ENCODE measurements at places on chromosomes 16 and 17. TPM values are rescaled to one million over a fixed set of nuclear protein-coding genes. Genes with fewer than 3 reads are reported as not detected.
A peak's percentile ranks its signal among the peaks of the same experiment; 100 is the strongest.

Gene DDX19B
- total RNA-seq: 17.5 TPM

Gene MYL4
- 61.9 TPM for total RNA-seq

Gene CACNG1
- not detected for total RNA-seq

Gene NTHL1
- 17.5 TPM for total RNA-seq

Gene NOD2
- not detected for total RNA-seq

Gene ITGB4
- total RNA-seq: 4.3 TPM

Gene KREMEN2
- total RNA-seq: 13.8 TPM

Gene NPIPB5
- 51.5 TPM for total RNA-seq

Gene UNC45B
- total RNA-seq: 0.24 TPM

GRCh38 chr17:32253117-32253611 lies 12.5 kb upstream of the RHBDL3 start:
- H3K36me3 ChIP-seq: no peaks in the 10 kb centered on the region
- no peaks in the 10 kb centered on the region for H3K27me3 ChIP-seq
- no peak overlapping the region for H3K4me3 ChIP-seq
- peak; percentile 70 for DNase-seq
- no peaks in the 10 kb centered on the region for H3K4me1 ChIP-seq

- no peaks in the 10 kb centered on the region for H3K27me3 ChIP-seq
- no peak overlapping the region for H3K4me3 ChIP-seq
- H3K4me1 ChIP-seq: no peaks in the 10 kb centered on the region
Measured at GRCh38 chr16:86410081-86410480, 100.2 kb upstream of the FOXF1 start.

GRCh38 chr17:77796176-77796860 lies 162.2 kb upstream of the TNRC6C start:
- H3K4me1 ChIP-seq: no peaks in the 10 kb centered on the region
- DNase-seq: no peak
- peaks cover 10% of the 10 kb centered on the region for H3K27me3 ChIP-seq
- no peak overlapping the region for H3K4me3 ChIP-seq

DNA sequence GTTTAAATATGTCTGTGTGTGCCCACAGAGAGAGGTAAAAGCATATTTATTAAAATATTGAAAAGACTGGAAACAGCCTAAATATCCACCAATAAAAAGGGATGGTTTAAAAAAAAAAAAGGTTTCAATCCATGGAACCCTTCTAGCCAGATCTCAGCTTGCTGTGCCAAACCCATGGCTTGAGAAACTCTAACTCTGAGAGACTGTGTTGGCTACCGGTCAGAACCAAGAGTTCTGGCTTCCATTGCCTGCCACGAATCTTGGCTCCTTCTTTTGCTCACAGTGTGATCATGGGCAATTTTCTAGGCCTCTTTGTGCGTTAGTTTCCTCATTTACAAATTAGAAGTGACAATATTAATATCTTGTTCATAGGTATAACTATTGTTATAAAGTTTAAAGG lies 201.3 kb upstream of the IRX3 start:
- no peak for DNase-seq
- H3K36me3 ChIP-seq: no peaks in the 10 kb centered on the region
- H3K4me1 ChIP-seq: no peaks in the 10 kb centered on the region
- no peak overlapping the region for H3K27ac ChIP-seq
- H3K27me3 ChIP-seq: no peaks in the 10 kb centered on the region

DNA sequence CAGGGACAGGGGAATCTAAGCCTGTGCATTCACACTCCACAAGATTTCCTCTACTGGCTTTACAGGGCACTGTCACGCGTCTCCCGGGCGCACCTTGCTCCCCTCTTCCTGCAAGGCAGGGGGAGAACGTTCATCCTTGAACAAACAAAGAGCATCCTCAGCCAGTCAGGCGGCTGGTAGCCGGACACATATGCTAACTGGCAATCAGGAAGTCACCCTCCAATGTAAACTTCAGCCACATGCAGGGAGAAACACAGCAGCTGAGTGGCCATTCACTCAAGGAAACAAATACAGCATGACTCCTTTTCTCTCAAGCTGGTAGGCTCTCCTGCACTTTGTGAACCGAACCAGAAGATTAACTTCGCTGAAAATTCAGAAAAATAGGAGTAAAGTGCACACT lies 10.8 kb upstream of the HSBP1 start:
- H3K4me1 ChIP-seq: no peaks in the 10 kb centered on the region
- no peaks in the 10 kb centered on the region for H3K27me3 ChIP-seq

DNA sequence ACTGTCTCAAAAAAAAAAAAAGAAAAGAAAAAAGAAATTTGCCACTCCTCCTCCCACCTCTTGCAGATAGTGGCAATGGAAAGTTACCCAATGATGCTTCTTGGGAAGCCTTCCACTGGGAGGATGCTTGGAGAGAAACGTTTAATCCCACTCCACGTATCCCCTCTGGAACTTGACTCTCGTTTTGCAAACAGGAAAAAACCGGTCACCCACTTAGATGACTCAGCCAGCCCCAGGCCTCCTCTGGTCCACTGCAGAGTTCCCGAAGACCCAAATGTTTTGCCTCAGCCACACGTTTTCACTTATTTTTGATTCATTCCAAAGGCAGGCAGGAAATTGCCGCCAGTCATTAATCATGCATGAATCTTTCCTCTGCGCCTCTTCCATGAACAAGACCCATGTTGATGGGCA lies 9.3 kb upstream of the TNFRSF17 start:
- no peak overlapping the region for H3K4me3 ChIP-seq
- H3K4me1 ChIP-seq: no peaks in the 10 kb centered on the region
- DNase-seq: no peak
- H3K36me3 ChIP-seq: no peaks in the 10 kb centered on the region
- no peak overlapping the region for H3K27ac ChIP-seq

GRCh38 chr17:45784293-45784740 lies at the start of gene CRHR1:
Gene CRHR1, plus strand, starts transcription at chr17:45784320. Its CDS starts 225 bp downstream, at chr17:45784545.
- peaks cover 38% of the 10 kb centered on the region for H3K27me3 ChIP-seq
- no peaks in the 10 kb centered on the region for H3K4me1 ChIP-seq
- no peaks in the 10 kb centered on the region for H3K36me3 ChIP-seq
- H3K27ac ChIP-seq: no peak within 1 kb of the TSS
- DNase-seq: no peak
- peak within 1 kb of the TSS; percentile 55 for H3K4me3 ChIP-seq

DNA sequence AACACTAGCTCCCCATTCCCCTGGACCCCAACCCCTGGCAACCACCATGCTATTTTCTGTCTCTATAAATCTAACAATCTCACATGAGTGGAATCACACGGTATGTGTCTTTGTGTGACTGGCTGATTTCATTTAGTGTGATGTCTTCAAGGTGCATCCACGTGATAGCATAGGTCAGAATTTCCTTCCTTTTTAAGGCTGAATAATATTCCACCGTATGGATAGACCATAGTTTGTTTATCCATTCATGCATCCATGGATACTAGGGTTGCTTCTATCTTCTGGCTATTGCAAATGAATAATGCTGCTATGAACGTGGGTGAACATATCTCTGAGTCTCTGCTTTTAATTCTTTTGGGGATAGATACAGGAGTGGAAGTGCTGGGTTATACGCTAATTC lies 43.9 kb downstream of the TMEM235 start:
- H3K4me1 ChIP-seq: peaks cover 48% of the 10 kb centered on the region
- H3K27me3 ChIP-seq: no peaks in the 10 kb centered on the region
- no peaks in the 10 kb centered on the region for H3K36me3 ChIP-seq

- no peaks in the 10 kb centered on the region for H3K36me3 ChIP-seq
- no peaks in the 10 kb centered on the region for H3K4me1 ChIP-seq
- DNase-seq: no peak
- H3K27ac ChIP-seq: no peak overlapping the region
Measured at GRCh38 chr17:31562376-31562840, 170.9 kb downstream of the RAB11FIP4 start.

DNA sequence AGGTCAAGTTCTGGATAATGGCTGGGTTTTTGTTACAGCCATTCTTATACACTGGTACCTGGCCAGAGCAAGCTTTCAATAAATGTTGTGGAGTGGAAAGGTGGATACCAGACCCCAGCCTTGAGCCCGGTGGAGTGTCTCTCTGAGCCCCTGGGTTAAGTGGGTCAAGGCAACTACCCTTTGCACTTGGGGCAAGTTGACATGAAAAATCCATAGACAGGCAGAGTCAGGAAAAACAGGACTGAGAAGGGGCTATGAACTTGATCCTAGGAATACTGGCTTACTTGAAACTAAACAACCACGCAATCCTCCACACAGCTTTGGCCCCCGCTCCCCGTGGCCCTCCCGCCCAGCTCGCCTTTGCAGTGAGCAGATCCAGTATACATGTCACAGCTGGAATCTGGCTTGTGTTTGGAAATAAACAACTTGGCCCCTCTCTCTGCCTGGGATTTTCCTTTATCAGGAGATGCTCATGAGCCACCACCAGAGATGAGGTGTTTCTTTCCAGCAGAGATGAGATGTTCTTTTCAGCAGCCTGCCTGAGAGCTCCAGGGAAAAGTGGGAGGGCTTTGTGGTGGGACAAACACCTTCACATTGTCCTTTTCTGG lies 65.9 kb downstream of the KSR1 start:
- no peaks in the 10 kb centered on the region for H3K36me3 ChIP-seq
- H3K27me3 ChIP-seq: no peaks in the 10 kb centered on the region
- no peak overlapping the region for H3K27ac ChIP-seq
- no peak overlapping the region for H3K4me3 ChIP-seq

GRCh38 chr17:61775364-61775763 lies 88.0 kb downstream of the BRIP1 start:
- H3K4me1 ChIP-seq: peaks cover 1% of the 10 kb centered on the region
- no peaks in the 10 kb centered on the region for H3K27me3 ChIP-seq
- DNase-seq: no peak
- H3K36me3 ChIP-seq: peaks cover 39% of the 10 kb centered on the region
- no peak overlapping the region for H3K27ac ChIP-seq
- H3K4me3 ChIP-seq: no peak overlapping the region

GRCh38 chr17:60522889-60523626 lies 3.0 kb downstream of the APPBP2 start:
- no peaks in the 10 kb centered on the region for H3K4me1 ChIP-seq
- no peak overlapping the region for H3K4me3 ChIP-seq
- H3K27ac ChIP-seq: no peak overlapping the region

GRCh38 chr16:3808308-3809063 lies 72.0 kb downstream of the CREBBP start:
- H3K4me3 ChIP-seq: no peak overlapping the region
- no peak for DNase-seq
- no peak overlapping the region for H3K27ac ChIP-seq

- no peaks in the 10 kb centered on the region for H3K4me1 ChIP-seq
- H3K4me3 ChIP-seq: peak overlapping the region; percentile 54
- H3K27me3 ChIP-seq: no peaks in the 10 kb centered on the region
- peak overlapping the region; percentile 63 for H3K27ac ChIP-seq
Measured at GRCh38 chr16:85234310-85235204, 122.3 kb upstream of the CIBAR2 start.

- no peaks in the 10 kb centered on the region for H3K4me1 ChIP-seq
- H3K27me3 ChIP-seq: no peaks in the 10 kb centered on the region
- no peak for DNase-seq
Measured at GRCh38 chr17:77344038-77344437, 203.3 kb downstream of the SEC14L1 start.

DNA sequence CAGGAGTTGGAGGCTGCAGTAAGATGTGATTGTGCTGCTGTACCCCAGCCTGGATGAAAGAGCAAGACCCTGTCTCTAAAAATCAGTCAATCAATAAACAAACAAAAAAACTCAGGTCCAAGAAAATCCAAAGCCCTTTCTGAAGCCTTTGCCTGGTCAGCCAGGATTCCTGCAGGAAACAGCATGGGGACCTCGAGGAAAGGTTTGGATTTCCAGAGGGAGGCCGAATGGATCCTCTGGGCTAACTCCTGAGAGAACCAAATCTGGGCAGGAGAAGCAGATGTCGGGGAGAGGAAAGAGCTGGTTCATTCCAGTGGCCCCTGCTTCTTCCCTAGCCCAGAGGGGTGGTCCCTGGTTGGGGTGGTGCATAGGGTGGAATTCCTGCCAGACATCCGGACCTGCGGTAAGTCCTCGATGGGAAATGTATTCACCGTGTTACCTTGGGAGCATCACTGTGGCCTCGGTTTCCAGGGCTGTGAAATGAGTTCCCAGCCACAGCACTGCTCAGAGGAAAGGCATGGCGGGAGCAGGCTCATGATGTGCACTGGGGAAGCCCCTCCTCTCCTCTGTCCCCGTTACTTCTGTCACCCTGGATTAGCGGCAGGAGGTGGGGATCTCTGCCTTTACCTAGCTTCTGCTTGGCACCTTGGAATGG lies 75.1 kb downstream of the CYLD start:
- H3K4me1 ChIP-seq: no peaks in the 10 kb centered on the region
- no peaks in the 10 kb centered on the region for H3K36me3 ChIP-seq
- H3K27ac ChIP-seq: no peak overlapping the region
- no peak for DNase-seq
- H3K4me3 ChIP-seq: no peak overlapping the region

- no peaks in the 10 kb centered on the region for H3K36me3 ChIP-seq
- no peak overlapping the region for H3K27ac ChIP-seq
- no peak for DNase-seq
- no peaks in the 10 kb centered on the region for H3K27me3 ChIP-seq
- H3K4me3 ChIP-seq: no peak overlapping the region
- H3K4me1 ChIP-seq: peaks cover 4% of the 10 kb centered on the region
Measured at GRCh38 chr16:88530858-88531203, 39.4 kb upstream of the ZC3H18 start.

DNA sequence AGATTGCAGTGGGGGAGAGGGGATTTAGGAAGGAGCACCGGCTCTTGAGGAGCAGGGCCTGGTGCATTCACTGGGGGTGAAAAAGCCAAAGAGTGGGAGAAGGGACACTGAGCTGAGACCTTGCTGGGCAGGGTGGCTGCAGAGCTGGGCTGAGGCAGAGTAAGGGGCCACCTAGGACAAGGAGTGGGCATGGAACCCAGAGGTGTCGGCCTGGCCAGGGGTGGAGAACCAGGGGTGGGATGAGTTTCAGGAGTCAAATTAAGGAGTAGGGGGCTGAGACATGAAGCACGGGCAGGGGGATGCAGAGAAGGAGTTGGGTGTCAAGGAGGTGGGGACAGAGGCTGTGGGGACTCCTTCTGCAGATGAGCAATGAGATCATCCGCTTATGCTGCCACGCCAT lies 20.1 kb downstream of the DNAH2 start:
- no peak overlapping the region for H3K4me3 ChIP-seq
- H3K4me1 ChIP-seq: no peaks in the 10 kb centered on the region
- H3K36me3 ChIP-seq: no peaks in the 10 kb centered on the region
- no peaks in the 10 kb centered on the region for H3K27me3 ChIP-seq

DNA sequence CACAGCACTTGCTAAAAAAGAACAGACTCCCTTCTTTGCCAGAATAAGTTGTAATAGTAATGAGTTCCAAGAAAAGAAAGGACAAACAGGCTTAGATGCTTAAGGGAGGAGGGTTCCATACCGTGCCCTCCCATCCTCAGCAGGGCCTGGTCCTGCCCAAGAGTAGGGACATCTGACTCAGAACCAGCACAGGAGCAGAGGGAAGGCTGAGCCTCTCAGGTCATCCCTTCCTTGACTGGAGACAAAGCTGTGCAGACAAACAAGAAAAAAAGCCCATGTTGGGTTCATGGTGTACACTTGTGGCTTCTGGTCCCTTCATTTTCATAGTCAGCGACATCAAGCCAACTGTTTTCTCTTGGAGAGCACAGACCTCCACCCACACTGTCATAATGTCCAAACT lies 44.2 kb upstream of the NDRG4 start:
- H3K4me1 ChIP-seq: no peaks in the 10 kb centered on the region
- no peaks in the 10 kb centered on the region for H3K36me3 ChIP-seq
- H3K27ac ChIP-seq: no peak overlapping the region

All from SJCRH30 (cell line).